ENCODE measurements at places on chromosomes 2 and 18. TPM values are rescaled to one million over a fixed set of nuclear protein-coding genes. Genes with fewer than 3 reads are reported as not detected.

Gene FN1
- total RNA-seq: 78.0 TPM

Gene DYNAP
- not detected for total RNA-seq

Gene IL1A
- total RNA-seq: 230 TPM

Gene CD207
- total RNA-seq: not detected

Gene POMC
- total RNA-seq: not detected

Gene TSPYL6
- not detected for total RNA-seq

Gene SYT4
- total RNA-seq: not detected

All from tracheal epithelial cell (primary cell).